ENCODE measurements at places on chromosomes 2 and 18. TPM values are rescaled to one million over a fixed set of nuclear protein-coding genes. Genes with fewer than 3 reads are reported as not detected.

DNA sequence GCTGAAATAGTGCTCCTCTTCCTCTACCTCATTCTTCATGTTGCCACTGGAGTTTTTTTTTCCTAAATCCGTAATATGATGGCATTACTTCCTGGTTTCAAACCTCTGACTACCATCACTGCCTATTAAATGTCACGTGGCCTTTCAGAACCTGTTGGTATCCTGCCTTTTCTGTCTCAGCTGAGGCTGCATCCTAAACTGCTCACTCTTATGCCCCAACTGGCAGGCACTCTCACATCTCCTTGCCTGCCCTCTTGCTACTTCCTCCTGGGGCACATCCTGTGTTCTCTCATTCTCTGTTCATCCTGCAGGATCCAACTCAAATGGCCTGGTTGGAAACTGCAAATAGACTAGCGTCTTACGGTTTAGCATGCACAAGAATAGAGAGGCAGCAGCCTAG lies 468.1 kb upstream of the FANCL start:
- no peak overlapping the region for H3K27ac ChIP-seq
- no peak overlapping the region for H3K4me3 ChIP-seq
- H3K27me3 ChIP-seq = no peaks in the 10 kb centered on the region
- DNase-seq = no peak
- H3K4me1 ChIP-seq = peaks cover 3% of the 10 kb centered on the region
- H3K36me3 ChIP-seq = no peaks in the 10 kb centered on the region

- H3K4me1 ChIP-seq = no peaks in the 10 kb centered on the region
- no peak overlapping the region for H3K27ac ChIP-seq
- H3K4me3 ChIP-seq = no peak overlapping the region
- peaks cover 29% of the 10 kb centered on the region for H3K27me3 ChIP-seq
Measured at GRCh38 chr2:130300258-130300969, 42.3 kb upstream of the IMP4 start.

DNA sequence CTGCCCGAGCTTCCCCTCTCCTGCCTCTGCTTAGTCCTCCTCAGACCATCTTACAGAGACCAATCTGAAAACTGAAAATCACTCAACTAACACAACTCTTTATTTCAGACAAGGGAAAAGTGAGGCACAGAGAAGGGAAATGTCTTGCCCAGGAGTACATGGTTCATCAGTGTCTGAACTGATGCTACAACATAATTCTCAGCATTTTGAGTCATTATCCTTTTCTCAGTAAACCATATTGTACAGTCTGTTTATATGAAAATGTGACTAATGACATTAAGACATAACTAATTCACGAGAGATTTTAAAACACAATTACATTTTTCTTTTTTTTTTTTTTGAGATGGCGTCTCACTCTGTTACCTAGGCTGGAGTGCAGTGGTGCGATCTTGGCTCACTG lies 62.7 kb downstream of the ITSN2 start:
- no peak for DNase-seq
- H3K4me1 ChIP-seq = no peaks in the 10 kb centered on the region
- H3K27ac ChIP-seq = no peak overlapping the region
- peaks cover 46% of the 10 kb centered on the region for H3K36me3 ChIP-seq
- no peak overlapping the region for H3K4me3 ChIP-seq

The SERPINB12 gene
- 15.5 TPM for total RNA-seq

DNA sequence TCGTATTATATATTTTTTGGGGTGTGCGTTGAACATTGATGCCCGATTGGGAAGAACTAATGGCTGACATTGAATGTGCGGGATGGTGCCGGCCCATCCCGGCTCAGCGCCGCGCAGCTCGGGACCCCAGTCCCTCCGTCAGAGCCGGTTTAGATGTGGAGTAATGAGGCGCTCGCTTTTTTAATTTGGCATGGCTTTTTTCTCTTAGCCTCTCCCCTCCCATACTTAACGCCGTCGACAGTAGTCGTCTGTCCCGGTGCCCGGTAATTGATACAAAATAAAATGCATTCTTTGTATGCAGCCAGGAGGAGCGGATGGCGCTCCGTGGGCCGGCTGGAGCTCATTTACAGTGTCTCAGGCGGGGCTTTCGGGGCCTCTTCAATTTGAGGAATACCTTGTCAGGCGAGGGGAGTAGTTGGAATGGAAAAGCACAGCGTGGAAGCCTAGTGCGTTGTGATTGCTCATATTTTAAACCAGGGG lies 209.2 kb downstream of the GBX2 start:
- H3K4me3 ChIP-seq = no peak overlapping the region
- peaks cover 25% of the 10 kb centered on the region for H3K36me3 ChIP-seq
- no peaks in the 10 kb centered on the region for H3K27me3 ChIP-seq
- peaks cover 5% of the 10 kb centered on the region for H3K4me1 ChIP-seq
- no peak overlapping the region for H3K27ac ChIP-seq

DNA sequence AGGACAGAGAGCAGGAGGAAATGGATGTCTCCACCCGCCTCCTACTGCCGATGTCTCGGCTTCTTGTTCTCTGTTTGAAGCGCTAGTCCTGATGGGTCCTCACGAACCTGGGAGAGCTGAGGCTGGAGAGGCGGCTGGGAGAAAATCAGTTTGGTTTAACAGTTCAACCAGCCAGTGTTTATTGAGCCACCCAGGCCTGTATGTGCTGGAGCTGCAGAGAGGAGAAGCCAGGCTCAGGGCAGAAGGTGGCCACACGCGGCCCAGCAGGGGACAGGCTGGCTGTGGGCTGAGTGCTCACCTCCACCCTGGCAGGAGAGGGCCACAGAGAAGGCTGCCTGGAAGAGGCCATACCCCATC lies 202.1 kb downstream of the CYP26B1 start:
- no peak for DNase-seq
- no peak overlapping the region for H3K4me3 ChIP-seq
- peak overlapping the region; percentile 73 for H3K27ac ChIP-seq
- peaks cover 42% of the 10 kb centered on the region for H3K4me1 ChIP-seq
- H3K36me3 ChIP-seq = no peaks in the 10 kb centered on the region

The CHRNG gene
- 0.87 TPM for total RNA-seq

The GNAL gene
- total RNA-seq = 8.3 TPM

GRCh38 chr18:37341473-37342086 lies 224.0 kb downstream of the CELF4 start:
- H3K36me3 ChIP-seq = no peaks in the 10 kb centered on the region
- H3K4me1 ChIP-seq = peaks cover 5% of the 10 kb centered on the region
- DNase-seq = no peak
- peaks cover 23% of the 10 kb centered on the region for H3K27me3 ChIP-seq
- H3K27ac ChIP-seq = no peak overlapping the region
- no peak overlapping the region for H3K4me3 ChIP-seq

DNA sequence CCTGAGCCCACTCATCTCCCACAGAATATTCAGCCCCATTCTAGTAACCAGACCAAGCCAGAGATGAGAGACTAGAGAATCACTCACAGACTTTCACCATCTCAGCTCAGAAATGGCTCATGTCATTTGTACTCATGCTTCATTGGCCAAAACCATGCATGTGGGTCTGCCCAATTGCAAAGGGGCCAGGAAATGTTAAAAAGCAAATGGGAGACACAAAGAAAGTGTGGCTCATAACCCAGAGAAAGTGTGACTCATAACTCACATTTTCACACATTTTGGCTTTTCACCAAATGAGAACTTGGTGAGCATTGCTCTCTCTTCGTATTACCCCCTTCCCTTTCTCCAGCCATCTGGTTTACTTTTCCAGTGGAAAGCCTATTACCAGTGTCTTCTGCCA lies 66.2 kb downstream of the MDH1 start:
- no peak overlapping the region for H3K4me3 ChIP-seq
- H3K27ac ChIP-seq = no peak overlapping the region
- H3K4me1 ChIP-seq = no peaks in the 10 kb centered on the region

All from type B pancreatic cell (in vitro differentiated cells).